Stimulated activated CD8-positive, alpha-beta memory T cell treated with anti-CD3 and anti-CD28 coated beads, Interleukin-15, amount 100 ng/mL, for 1 hour (primary cell): ENCODE measurements at places on chromosomes 6 and 20.

GRCh38 chr20:21709535-21709904 is 4.1 kb downstream of the PAX1 start:
- DNase-seq: no peak

DNA sequence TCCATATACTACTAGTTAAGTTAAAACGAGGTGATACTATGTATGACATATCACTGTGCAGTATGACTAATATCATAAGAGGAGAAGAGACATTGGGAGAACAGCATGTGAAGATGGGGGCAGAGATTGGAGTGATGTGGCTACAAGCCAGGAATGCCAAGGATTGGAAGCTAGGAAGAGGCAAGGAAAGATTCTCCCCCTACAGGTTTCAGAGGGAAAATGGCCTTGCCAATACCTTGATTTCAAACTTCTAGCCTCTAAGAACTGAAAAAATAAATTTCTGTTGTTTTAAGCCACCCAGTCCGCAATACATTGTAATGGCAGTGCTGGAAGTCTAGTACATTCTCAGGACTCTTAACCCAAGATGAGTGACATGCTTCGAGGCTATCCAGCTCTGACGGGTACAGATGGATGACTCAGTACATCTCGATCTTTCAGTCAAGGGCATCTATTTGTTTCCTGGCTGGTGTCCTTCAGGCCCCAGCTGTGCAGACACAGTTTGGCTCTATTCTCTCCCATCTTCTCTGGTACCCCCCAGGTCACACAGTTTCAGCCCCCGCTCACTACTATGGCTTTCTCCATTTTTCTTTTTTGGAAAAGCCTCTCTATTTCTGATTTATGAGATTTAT is 55.5 kb upstream of the THEMIS start:
- DNase-seq: no peak

DNA sequence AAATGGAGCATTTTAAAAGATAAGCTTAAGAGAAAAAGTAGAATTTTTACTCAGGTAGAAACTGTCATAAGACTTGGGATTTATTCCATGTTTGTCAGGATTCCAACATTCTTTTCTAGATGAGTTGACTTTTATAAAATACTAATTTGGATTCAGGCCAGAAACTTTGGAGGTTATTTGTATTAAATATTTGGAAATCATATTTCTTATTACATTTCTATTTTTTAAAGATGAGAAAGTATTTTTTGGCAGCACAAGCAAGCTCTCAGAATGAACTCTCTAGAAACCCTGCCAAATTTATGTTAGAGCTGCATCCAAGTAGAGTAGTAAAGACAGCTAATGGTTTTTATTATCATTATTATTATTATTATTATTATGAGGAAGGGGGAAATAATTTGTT is 1014.9 kb upstream of the GJE1 start:
- no peak for DNase-seq

GRCh38 chr6:167569879-167570278 is 245.0 kb downstream of the TTLL2 start:
- DNase-seq: no peak

DNA sequence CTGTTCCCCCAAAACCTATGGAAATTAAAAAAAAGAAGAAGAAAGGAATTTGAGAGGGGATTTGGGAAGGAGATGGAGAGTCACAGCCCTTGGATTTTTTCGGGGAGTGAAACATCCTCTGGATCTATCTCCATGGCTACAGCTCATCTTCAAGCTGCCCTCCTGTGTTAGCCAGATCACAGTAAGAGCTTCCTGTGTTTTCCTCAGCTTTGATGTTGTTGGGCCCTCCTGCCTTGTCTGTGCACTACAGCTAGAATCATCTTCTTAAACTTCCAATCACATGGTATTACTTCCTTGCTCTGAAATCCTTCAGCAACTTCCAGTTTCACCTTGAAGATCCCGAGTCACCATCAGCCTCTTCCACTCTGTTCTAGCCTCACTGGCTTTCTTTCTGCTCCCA is 207.8 kb upstream of the ZFP64 start:
- no peak for DNase-seq

GRCh38 chr6:47256361-47256760 is 53.3 kb downstream of the TNFRSF21 start:
- no peak for DNase-seq

DNA sequence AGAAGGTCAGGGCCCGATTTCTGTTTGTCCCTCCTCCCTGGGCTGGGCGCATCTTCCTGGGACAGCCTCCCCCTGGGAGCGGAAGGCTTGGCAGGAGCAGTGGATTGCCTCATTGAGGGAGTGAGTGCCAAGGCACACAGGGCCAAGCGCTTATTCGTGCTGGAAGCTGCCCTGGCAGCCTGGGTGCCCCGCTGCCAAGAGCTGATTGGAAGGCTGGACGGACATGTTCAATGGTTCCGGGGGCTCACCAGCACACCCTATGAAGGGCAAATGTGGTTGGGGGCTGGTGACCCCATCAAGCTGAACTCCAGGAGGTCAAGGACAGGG is 10.3 kb upstream of the ZNF831 start:
- no peak for DNase-seq
